Frontal cortex (tissue), 4 donors: ENCODE measurements at places on chromosomes 12 and 14. TPM values are rescaled to one million over a fixed set of nuclear protein-coding genes. Genes with fewer than 3 reads are reported as not detected.

RPS6KA5 gene
- 8.2 TPM for total RNA-seq

MYO1H gene
- under 0.01 TPM for total RNA-seq

SLC17A8 gene
- 11.0 TPM for total RNA-seq

RIMBP2 gene
- 47.7 TPM for total RNA-seq

PSEN1 gene
- total RNA-seq, result 72.2 TPM

DLGAP5 gene
- 4.9 TPM for total RNA-seq

RTRAF gene
- total RNA-seq, result 33.0 TPM

NKX2-1 gene
- total RNA-seq, result 0.82 TPM

UBE2N gene
- 218 TPM for total RNA-seq

SCN8A gene
- 46.1 TPM for total RNA-seq

DHRS4 gene
- 7.3 TPM for total RNA-seq

LRP1-AS gene
- not detected for total RNA-seq

DNA sequence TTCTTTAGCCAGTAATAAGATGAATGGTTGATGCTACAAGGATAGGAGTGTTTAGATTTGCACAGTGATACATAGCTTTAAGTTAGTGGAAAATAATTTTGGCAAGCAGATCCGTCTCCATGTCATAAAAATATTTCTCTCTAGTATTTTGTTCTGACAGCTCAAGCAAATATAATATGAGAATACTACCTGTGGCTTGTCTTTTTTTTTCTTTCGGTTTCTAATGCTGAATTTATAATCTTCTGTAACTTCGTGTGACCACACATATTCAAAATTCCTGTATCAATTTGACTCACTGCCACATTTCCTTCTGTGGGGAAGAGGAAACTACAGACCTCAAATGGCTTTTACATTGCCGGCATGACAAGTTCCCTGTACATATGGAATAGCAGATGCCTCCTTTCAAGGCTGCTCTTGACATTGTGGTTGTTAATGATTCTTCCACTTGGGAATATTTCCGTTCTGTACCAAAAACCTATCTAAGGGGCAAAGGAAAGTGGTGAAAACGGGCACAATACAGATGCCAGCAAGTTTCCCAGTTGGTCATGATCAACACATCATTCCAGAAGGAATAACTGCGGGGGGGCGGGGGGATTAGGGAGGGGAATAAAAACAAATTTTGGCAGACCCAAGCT is 103.6 kb upstream of the CCDC91 start:
- DNase-seq, result no peak

DNA sequence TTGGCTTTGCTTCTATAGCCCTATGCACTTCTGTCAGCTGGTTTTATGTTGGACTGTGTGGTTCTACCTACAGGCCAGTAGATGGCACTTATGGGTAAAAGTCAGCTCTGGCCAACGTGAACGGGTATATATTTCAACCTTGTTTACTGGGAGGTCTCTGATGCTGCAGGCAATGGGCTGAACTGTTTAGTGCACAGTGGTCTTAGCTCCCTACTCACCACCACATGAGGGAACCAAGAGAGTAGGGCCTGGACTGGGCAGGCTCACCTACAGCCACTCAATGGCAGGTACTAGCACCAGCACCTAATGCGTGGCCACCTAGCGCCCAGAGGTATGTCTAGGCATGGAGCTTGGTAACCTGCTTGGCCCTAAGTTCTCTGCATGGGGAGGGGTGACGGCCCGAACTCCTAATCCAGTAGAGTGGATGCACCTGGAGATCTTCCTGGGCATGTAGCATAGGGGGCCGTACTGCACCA is 481.8 kb downstream of the TMEM117 start:
- no peak for DNase-seq

GRCh38 chr12:72602581-72602980 is 330.4 kb downstream of the TRHDE start:
- DNase-seq, result no peak

DNA sequence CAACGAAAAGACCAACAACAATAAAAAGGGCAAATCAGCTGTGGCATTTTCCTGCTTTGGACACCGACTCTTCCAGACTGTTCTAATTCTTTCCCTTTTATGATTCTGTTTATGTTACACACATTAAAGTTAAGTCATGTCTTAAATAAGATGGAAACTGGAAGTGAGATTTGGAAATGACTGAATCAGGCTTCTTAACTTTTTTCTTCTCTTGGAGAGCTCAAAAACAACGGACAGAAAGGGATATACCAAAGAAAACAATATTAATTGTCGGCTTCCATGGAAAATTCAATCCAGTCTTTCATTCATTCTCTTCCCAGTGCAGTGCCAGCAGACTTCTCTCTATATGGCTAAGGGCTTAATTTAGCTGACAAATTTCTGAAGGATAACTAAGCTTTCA is 214.9 kb upstream of the DDHD1 start:
- DNase-seq, result no peak

DNA sequence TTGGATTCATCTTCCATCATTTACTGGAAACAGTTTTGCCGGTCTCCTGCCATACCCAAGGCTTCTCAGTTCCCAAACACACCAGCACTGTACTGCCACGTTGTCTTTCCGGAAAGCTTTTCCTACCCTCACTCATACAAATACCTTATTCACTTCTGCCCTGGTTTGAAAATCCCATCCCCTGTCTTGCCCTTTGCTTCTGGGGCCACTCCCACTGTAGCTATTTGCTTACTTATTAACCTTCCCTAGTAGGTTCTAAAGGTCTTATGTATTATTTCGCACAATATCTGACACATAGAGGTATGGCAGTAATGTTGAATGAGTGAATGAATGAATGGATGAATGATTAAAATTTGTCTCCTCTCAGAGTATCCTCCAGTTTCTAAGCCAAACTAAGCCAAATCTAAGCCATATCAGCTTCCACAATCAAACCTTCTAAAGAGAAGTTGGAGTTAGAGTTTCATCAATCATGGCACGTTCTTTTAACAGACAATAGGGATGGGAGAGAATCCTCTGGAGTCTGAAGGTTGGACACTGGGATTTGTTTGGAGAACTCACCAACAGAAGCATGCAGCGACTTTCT is 18.6 kb downstream of the TSPAN8 start:
- no peak for DNase-seq

DNA sequence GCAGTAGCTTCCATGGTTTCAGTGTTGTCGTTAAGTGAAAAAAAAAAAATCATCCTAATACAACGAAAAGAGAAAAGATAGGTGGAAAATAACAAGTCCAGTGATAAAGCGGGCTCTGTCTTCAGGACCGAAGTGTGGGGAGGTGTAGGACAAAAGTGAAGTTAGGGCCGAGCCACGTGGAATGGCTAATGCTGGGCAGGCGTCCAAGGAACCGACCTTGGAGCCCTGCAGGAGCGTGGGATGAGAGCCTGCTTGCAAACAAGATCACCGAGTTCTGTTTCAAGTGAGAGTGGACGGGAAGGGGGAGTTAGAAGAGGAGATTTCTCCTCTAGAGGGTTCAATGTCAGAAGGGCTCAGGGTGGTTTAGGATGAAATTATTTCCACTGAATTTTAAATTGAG is 22.2 kb downstream of the A2ML1 start:
- DNase-seq, result no peak

- DNase-seq, result no peak
Observed at GRCh38 chr14:80087411-80087810, 123.9 kb downstream of the DIO2 start.

GRCh38 chr12:2412305-2412643 is 359.5 kb downstream of the CACNA1C start:
- no peak for DNase-seq

DNA sequence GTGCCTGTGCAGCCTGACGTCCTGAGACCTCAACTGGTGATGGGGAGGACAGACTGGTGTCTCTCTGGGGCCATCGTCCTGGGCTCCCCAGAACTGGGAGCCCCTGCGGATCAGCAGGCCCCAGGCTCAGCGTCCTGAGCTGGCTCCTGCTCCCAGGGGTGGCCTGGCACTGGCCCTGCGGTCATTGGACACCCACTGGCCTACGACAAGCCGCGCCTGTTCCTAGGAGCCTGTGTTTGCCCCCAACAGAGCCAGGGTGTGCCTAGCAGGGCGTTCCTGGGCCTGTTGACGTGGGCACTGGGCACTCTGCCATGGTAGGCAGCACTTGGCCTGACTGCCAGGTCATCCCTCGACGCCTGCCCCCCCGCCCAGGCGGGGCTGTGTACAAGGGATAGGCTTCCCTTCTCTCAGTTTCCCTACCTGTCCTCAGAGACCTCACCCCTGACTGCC is 8.4 kb downstream of the ADSS1 start:
- DNase-seq, result no peak

DNA sequence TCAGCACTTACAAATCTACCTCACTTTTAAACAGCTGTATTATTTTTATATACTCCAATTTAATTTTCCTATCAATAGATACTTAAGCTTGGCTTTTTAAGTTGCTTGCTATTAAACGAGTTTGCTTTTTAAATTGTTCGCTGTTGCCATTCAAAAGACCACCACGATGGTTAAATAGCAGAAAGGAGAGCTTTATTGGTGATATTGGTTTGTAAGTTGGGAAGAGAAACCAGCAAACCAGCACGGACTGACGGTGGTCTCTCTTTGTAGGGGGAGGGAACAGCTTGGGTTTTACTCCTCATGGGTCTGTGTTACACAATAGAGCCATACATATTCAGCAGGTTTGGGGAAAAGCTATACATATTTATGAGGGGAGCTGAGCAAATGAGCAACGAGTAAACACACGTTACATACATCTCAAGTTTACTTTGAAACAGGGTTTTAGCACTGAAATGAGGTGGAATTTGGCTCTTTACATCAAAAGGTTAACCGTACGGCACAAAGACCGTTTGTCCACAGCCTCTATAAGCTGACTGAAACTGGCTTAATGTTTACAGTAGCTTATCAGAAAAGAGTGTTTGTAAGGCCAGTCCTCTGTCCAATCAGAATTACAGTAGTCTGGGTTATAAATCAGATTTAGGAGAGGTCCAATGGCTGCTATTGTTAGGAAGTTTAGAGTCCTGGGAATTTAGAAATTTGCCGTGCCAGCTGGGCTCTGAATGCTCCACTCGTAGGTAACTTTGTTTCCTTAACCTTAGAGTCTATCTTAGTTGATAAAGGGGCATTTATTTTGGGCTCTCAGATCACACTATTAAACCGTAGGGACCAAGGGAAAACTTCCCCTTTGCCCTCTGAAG is 69.7 kb upstream of the DHRS4 start:
- no peak for DNase-seq

- DNase-seq, result no peak
Observed at GRCh38 chr14:79496701-79497100, 714.6 kb downstream of the DIO2 start.

GRCh38 chr14:73176685-73177084 is 40.4 kb downstream of the PSEN1 start:
- no peak for DNase-seq

- DNase-seq, result no peak
Observed at GRCh38 chr12:103751600-103751999, 89.4 kb downstream of the NT5DC3 start.

GRCh38 chr12:37543131-37543965 is 773.2 kb upstream of the ALG10B start:
- no peak for DNase-seq

DNA sequence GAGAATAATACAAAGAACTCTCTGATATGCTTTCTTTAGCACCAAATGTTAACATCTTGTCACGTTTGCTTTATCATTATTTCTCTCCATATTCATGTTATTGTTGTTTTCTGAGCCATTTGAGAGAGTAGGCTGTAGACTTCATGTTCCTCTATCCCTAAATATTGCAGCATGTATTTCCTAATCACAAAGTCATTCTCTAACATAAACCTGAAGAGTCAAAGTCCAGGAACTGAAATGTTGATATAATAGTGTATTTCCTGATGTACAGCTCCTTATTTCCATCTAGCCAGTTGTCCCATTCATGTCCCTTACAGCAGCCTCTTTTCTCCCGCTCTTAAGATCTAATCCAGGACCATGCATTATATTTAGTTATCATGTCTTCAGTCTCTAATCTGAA is 72.8 kb downstream of the SPATS2 start:
- no peak for DNase-seq

DNA sequence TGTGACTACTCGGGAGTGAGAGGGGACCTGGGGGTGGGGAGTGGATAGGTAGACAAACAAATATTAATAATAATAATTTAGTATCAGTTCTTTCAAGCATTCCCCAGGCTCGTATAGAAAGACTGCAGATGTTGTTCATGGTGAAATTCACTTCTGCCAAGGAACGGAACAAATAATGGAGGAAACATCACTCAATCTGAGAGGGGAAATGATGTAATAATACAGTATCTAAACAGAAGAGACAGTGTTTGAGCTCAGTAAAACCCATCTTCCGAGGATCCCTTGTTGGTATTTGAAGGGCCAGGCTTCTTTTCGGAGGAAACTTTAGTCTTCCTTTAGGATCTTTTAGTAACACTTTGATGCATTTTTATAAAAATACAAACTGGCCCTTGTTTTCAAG is 114.2 kb downstream of the KCNK10 start:
- DNase-seq, result no peak
